ENCODE measurements at places on chromosomes 11 and 22.

DNA sequence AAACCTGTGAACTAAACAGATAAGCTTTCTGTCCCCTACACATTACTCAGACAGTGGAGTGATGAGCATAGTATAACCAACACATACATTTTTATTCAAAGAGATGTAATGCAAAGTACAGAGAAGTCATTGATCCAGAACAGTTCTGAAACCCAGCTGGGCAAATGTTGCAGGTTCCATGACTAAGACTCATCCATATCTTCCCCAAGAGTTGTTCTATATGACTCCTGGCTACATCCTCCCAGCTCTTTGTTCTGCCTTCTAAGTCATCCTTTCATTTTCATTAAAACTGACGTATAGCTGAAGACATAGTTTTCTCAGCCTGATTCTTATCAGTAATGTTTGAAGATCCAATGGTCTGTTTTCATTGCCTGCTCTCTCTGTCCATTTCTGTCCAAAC is 47.3 kb downstream of the PLAAT5 start:
- no peak for DNase-seq

DNA sequence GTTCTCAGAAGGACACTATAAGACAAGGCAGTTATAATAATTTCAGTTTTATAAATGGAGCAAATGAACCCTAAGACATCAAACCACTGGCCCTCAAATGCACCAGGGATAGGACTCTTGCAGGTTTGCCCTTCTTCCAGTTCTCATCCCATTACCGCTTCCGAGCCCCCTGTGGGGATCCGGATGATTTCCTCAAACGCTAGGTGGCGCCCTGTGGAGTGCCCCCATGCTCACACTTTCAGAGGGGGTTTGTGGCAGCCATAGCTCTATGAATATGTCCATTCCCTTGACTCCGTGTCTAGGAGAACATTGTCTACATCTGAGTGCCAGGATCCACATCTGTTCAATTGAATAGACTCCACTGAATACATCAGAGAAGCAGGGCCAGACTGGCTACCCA is 816.3 kb downstream of the NTM start:
- no peak for DNase-seq

- no peak for DNase-seq
Measured at GRCh38 chr11:75796091-75796435, 18.9 kb upstream of the UVRAG start.

DNA sequence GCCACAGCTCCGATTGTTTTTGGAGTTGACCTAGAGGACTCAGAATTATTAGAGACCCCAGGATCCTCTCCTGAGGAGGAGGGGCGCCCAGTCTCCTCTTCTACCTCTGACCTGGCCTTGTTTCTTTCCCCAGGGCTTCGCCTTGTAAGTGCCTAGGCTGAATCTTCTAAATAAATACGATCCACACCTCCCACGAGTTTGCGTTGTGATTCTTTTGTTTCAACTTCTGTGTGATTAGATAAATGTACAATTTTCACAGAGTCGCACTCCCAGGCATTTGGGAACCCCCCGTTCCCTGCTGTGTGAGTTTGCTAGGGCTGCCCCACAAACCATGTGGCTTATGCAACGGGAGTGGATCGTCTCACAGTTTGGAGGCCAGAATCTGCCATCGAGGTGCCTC is 1.2 kb downstream of the KRTAP5-8 start:
- no peak for DNase-seq

DNA sequence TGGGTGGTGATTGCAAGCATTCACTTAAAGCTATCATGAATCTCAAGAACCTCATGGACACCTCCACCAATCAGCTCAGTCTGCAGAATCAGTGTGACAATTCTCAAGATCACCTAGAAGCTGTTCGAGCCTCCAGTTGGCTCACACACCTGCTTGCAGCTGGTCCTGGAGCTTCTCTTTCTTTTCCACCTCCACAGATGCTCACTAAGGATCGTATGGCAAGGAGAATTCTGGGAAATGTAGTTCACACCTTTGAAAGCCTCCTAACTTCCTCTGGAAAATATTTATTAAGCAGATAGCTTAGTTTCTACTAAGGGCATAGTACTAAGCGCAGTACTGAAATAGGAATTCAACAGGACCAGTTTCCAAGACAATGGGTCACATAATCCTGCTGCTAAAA is 26.2 kb downstream of the FSHB start:
- DNase-seq = peak; percentile 1

GRCh38 chr11:68263444-68264035 is 8.2 kb downstream of the C11orf24 start:
- no peak for DNase-seq

DNA sequence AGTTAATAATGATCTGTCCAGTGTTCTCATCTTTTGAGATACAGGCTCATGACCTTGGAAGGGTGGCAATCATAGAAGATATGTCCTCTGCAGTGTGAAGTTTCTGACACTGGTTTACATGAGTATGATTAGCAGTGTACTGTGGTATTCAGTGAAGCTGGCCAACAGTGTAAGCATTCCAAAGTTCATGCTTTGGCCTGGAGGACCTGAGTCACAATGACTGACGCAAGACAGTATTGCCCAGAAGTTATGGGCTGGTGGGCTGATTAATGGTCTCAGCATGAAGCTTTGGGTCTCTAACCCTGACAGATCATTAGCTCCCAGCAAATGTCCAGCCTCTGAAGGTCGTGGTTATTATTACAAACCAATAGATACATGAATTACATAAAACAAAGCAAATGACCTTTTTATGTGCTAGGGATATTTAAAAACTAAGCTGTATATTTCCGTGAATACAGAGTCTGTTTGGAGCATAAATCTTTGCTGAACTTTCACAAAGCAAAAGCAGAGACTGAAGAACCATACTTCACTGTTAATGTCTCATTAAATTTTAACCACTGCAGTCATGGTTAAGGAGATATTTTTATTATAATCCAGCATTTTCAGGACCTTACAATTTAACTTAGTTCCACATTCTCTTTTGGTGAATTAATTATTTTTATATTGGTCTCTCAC is 28.3 kb upstream of the USP47 start:
- no peak for DNase-seq

- DNase-seq = no peak
Measured at GRCh38 chr22:47047321-47048122, 285.1 kb downstream of the TBC1D22A start.

- DNase-seq = peak; percentile 4
Measured at GRCh38 chr11:131579932-131580387, 209.5 kb downstream of the NTM start.

DNA sequence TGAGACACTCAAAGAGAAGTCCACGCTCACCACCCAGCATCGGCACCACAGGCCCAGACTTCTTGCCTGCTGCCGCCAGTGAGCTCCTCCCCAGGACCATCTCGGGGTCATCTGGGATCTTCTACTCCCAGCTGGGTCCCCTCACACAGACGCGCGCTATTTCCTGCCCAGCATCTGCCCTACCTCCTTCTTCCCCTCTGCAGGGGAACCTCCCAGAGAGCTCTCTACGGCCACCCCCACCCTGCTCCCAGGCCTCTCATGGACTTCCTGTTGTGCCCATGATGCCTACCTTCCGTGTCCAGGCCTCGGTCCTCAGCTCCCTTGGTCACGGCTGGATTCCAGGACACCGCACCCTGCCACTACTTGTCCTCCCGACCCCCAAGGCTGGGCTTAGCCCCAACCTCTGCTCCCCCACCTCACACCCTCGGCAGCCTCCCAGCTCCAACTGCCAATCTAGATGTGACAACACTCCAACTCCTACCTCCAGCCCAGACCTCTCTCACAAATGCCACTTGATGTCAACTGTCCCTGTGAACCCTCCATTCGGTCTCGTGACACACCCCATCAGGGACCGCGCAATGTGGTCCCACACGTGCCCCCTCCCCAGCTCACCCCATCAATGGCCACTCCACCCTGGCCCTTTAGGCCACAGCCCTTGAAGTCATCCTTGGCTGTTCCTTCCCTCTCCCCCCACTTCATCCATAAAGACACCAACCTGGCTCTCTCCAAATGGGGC is 45.3 kb downstream of the SGSM3 start:
- no peak for DNase-seq

DNA sequence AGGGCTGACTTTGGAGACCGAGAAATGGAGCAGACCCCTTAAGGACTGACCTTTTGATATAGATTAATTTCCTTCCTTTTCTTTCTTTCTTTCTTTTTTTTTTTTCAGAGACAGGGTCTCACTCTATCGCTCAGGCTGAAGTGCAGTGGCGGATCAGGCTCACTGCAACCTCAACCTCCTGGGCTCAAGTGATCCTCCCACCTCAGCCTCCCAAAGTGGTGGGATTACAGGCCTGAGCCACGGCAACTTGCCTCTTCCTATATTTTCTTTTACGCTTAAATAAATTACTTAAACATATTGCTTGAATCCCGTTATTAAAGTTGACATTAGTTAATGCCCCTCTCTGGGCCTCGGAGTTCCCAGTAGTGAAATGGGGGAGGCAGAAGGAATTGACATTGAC is 350 bp upstream of the KCTD14 start:
- no peak for DNase-seq

DNA sequence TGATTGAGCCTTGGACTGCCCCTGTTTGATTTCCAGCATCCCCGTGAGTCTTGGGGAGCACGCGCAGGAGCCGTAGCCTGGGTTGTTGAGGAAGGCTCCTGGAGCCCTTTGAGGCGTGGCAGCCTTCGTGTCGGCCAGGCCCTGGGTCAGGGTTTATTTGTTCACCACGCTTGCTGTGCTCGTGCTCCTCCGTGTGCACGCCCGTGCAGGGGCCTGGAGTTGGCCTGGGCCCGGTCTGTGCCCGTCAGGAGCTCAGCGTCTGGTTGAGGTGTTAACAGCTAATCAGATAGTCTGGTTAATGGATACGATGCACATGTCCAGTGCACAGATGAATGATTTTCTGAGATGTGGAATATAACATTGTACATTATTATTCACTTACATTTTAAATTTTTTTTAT is 8.0 kb downstream of the IGHMBP2 start:
- no peak for DNase-seq

DNA sequence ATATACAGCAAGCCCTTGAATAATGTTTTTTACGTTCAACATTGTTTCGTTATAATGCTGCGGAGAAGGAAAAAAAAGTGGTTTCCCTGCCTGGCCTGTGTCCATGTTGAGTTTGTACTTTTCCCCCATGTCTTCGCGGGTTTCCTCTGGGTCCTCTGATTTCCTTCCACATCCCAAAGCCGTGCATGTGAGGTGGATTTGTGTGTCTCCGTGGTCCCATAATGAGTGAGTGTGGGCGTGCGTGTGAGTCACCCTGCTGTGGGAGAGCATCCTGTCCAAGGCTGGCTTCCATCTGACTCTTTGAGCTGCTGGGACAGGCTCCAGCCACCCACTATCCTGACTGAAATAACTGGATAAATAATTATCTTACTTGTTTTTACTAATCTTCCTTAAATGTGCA is 29.6 kb upstream of the SNX19 start:
- no peak for DNase-seq

GRCh38 chr11:114318361-114318760 is 22.2 kb downstream of the NNMT start:
- DNase-seq = peak; percentile 89

DNA sequence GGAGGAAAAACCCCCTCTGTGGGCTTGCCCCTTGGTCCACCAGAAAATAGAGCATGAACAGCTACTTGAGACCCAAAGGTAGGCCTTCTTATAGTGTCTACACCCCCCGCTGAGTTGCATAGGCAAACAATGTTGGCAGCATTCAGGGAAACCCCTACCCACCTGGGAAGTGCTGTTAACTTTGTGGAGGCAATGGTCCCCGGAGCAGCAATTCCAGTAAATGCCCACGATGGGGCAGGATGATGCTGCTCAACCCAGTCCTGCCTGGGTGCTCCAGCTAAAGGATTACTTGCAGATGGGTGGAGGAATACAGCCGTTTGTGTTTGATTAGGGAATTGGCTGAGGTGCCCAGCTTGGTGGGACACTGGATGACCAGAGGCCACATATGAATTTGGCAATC is 381.3 kb upstream of the ANO5 start:
- DNase-seq = no peak

DNA sequence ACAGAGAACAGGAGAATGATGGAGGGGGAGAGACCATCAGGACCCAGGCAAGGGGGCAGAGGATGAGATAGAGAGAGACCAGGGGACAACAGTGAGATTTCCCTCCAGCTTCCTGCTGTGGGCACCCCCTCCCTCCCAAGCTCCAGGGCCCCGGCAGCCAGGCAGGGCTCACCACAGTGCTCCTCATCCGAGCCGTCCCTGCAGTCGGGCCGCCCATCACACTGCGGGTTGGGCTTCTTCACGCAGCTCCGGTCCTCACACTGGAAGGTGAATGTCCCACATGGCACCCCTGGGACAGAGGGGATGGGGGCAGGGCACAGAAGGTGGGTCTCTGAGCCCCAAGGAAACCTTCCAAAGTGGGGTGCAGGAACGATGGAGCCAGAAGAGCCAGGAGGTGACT is 19.2 kb downstream of the KCTD17 start:
- DNase-seq = no peak

DNA sequence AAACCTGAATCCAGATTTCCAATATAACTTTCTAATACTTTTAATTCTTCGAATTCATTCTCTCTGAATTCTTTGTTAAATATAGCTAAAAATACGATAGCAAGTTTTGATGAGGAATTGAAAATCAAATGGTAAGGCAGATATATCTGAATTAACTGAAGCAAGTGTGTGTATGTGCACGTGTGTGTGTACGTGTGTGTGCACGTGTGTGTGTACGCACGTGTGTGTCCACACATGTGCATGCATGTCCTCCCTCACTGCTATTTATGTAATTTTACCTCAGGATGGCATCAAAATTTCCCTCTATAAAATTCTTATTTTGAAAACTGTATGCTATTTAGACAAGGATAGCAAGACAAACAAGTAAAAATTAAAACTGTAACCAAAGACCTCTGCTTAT is 961.3 kb upstream of the CNTN5 start:
- DNase-seq = no peak

DNA sequence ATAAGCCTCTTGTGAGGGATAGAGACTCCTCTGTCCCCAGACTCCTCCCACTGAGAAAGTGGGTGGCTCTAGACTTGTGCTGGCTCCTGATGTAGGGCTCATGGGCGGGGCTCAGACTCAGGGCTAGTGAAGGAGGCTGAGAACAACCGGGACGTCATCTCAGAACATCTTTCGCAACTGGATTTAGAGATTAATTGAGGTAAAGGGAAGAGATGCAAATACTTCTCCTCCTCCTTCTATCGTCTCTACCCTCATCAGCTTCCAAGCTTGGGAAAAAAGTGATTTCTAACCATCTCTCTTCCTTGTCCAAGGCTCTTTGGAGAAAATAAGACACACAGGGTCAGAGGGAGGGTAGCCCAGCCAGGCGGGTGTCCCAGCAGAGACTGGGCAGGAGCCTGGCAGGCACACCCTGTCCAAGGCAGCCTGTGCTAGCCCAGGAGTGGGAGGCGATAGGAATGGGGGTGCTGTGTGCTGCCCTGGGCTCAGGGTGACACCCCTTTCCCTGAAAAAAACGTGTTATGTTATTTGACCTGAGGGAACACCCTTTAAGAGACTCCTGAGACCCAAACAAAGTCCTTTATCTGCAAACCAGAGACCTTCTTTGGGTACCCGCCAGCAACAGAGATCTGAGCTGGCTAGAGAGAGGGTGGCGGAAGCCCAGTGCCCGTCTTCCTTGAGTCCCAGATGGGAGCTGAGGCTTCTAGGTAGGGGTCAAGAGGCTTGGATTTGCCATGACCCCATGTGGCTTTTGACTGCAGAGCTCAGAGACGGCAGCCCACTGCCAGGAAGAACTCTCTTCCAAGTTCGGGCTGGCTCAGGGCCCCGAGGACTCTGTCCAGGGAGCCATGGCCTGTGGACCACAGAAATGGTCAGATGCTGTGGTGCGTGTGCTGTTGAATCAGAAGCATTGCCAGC is 160.9 kb downstream of the ADAMTS15 start:
- DNase-seq = no peak

All from DMS153 (cell line).